ENCODE measurements at places on chromosomes 4 and X.
A peak's percentile ranks its signal among the peaks of the same experiment; 100 is the strongest.

GRCh38 chrX:18390941-18391538 is 34.4 kb upstream of the CDKL5 start:
- DNase-seq = peak; percentile 68

DNA sequence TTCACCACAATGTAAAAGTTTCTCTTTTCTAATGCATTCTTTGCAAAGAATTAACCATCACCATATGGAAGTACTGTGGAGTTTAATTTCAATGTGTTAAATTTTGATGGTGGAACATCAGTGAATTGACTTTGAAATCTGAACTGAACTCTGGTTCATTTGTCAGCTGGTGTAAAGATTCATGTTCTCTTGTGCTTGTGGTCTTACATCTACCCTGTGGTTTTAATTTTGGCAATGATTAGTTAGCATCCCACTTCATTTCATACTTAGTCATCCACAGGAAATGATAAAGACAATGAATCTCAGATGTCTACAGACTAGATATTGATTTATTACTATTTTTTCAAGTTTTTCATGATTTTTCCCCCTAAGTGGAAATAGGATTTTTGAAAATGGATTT is 77.8 kb downstream of the GRID2 start:
- DNase-seq = no peak

DNA sequence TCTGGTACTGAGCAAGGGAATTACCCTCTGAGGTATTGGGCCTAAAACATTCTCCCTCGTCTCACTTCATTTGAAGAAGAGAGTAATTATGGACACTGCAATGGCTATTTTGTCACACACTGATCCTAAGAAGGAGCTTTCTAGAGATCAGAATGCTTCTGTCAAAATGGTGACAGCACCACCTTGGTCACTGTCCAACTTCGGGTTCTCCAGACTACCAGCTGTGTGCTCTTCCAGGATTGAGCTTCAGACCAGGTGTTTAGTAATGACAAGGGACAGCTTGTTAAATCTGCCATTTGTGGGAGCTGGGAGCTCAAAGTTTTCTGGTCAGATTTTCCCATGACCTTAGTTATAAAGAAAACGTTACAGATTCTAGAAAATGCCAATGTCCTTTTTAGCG is 105.4 kb downstream of the POLA1 start:
- no peak for DNase-seq

- DNase-seq = no peak
These were observed 1.2 kb upstream of the PLAC8 start for GRCh38 chr4:83115656-83116285.

- DNase-seq = no peak
These were observed 30.9 kb downstream of the NIPAL1 start for GRCh38 chr4:48047421-48047844.

- DNase-seq = no peak
These were observed 45.1 kb upstream of the LGI2 start for GRCh38 chr4:25075851-25076250.

GRCh38 chr4:113969709-113970334 is 9.6 kb downstream of the ARSJ start:
- DNase-seq = no peak

DNA sequence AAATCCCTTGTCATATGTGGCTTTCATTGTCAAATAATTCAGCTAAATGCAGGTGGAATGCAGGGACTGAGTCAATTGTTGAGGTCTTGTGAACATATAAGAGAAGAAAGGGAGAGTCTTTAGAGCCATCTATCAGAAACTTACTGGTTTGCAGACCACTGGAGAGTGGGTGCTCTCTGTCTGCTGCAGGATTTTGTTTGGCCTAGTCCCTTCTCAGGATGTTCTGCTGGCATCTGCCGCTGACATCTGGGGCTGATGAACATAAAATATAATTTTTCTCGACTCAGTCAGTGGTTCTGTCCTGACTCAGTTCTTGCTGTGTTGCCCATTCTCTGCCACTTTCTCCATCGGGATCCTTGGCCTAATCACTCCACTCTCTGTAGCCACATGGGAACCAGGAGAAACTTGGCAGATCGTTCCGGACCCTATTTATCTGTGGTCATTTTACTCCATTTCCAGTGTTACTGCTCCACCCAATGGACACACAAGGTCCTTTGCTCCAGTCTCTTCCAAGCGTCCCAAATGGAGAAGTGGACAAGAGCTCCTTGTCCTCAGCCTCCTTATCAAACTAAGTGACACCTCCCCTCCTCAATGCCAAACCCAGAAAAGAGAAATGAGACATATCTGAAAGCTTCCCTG is 436.2 kb downstream of the FAT4 start:
- DNase-seq = peak; percentile 32

GRCh38 chr4:165709516-165709915 is 163.5 kb upstream of the TLL1 start:
- DNase-seq = peak; percentile 35

DNA sequence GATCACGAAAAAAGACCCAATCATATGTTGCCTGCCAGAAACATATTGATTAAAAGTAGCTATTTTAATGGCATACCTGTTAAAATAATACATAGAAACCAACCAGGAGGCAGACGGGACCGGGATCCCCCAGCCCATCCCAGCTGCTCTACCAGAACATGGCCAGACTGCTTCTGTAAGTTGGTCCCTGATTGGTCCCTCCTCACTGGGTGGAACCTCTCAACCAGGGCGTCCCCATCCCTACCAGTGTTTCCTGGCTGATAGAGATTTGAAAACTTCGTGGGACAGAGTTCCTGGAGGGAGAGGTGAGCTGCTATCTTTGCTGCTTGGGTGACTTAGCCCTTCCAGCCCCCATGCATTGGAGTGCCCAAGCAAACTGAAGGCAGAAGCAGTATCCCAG is 256.2 kb downstream of the TRAM1L1 start:
- DNase-seq = no peak

DNA sequence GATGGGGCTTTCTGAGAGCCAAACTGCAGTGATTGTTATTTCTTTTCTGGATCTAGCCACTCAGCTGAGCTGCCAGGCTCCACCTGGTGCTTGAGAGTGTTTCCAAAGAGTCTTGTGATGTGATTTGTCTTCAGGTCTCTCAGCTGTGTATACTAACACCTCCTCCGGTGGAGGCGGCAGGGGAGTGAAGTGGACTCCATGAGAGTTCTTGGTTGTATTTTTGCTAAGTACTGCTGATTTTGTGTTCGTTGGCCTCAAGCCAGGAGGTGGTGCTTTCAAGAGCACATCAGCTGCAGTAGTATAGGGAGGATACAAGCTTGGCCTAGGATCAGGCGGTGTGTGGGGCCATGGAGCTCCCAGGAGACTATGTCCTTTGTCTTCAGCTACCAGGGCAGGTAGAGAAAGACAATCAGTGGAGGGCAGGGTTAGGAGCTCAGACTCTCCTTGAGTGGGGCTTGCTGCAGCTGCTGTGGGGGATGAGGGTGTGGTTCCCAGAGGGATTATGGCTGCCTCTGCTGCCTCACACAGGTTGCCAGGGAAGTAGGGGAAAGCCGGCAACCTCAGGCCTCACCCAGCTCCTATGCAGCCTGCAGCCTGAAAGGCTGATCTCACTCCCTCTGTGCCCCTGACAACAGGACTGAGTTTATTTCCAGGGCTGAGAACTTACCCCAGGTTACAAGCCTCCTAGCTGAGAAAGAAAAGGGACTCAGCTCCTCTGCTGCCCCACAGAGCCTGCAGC is 62.4 kb downstream of the NPFFR2 start:
- no peak for DNase-seq

DNA sequence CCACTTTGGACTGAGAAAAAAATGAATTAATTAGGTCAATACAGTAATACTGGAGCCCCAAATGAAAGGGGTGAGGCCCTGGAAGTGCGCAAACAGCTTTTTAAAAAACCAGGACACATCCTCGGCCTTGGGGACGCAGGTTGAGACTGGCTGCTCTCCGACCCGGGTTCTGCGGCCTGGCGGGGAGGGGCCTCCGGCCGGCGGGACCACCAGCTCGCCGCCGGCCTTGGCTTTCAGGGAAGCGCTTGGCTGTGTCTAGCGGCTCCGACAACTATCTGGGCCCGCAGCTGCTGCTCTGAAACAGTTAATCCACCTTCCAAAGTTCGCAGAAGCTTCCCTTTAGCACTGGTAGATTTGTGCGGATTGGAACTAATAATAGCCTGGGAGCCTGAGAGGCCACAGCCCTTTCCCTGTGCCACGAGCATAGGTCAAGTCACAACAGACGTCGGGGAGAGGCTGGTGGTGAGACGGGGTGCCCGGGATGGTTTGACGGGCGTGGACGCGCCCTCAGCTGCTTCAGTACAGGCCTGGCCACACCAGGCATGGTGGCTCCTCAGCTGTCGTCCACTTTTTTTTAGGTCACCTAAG is 1.1 kb upstream of the SEL1L3 start:
- no peak for DNase-seq

DNA sequence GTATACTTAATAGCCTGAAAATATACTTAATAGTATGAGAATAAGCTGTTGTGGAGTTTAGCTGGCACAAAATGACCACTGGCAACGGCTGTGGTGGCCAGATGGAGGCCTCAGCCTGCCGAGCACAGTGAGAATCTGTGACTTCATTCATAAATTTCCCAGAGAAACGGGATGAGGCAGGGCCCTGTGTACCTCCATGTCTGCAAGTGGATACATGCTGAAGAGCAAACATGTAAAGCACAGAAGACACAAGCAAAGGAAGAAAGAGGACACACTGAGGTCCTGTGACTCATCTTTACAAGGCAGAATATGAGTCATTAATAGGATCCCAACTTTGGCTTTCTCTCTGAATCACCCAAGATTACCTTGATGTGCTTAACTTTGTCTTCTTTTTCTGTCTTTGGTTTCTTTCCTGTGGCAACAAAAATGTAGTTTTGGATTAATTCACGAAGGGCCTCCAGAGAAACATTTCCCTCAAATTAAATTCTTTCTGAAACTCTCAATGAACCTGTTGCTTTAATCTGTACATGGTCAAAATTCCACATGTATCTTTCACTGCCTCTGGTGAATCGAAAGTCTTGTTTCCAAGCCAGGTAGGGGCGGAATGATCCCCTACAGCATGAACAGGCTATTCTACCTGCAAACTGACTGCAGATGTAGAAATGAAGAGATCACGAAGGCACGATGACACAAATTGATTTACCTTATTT is 56.4 kb downstream of the IRF2 start:
- DNase-seq = no peak

DNA sequence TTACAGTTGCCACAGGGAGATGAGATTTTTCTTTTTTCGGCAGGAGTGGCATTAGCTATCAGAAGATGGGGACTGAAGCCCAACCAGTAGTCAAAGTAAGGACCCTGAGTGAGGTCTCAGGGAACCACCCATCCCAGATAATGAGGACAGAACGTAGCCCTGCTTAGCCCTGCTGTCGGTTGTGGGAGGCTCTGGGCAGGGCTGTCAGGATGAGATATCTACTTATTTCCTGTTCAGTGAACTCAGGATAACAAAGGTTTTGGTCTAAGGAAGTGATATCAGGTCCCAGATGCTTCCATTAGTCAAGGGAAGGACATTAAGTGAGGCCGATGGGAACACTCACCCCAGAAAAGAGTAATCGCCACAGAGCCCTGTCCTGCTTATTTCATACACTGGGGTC is 2.3 kb downstream of the MAGEB16 start:
- DNase-seq = no peak

- peak; percentile 67 for DNase-seq
These were observed 71.5 kb downstream of the ANAPC4 start for GRCh38 chr4:25448379-25449109.

GRCh38 chr4:166386491-166387360 is 513.7 kb downstream of the TLL1 start:
- DNase-seq = no peak

DNA sequence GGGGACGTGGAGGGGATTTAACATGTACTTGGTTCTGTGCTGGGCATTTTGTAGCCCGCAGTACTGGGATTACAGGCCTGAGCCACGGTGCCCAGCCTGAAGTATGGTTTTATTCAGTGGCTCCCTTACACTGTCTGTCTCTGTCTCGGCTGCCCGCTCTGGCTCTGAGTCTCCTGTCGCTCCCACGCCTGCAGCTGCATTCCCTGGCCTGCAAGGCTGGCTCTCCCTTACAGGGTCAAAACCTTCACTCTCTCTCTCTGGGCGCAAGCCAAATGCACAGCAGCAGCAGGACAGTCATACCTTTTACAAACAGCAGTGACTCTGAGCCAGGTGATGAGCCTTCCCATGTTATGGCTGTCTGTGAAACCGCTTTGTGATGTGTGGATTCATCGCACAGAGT is 72.1 kb downstream of the HTRA3 start:
- DNase-seq = peak; percentile 69

- no peak for DNase-seq
These were observed 1.6 kb downstream of the SEPTIN11 start for GRCh38 chr4:76950956-76951671.

- DNase-seq = no peak
These were observed 12.6 kb downstream of the SH3RF1 start for GRCh38 chr4:169258141-169258540.

GRCh38 chr4:139767168-139767567 is 101.5 kb downstream of the MGST2 start:
- DNase-seq = no peak

DNA sequence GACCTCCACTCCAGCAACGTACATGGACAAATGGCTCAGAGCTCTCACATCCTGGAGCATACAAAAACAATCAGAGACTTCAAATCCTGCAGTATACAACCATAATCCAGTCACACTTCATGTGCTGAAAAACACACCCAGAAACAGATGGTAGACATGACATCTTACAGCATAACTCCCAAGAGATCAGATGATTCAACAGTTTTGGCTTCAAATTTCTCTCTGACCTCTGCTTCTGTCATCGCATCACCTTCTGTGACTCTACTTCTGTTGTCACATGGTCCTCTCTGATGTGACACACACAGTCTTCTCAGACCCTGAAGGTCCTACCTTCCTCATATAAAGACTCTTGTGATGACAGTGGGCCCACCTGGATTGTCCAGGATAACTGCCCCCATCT is 18.5 kb downstream of the SUV39H1 start:
- DNase-seq = no peak

- DNase-seq = no peak
These were observed 198.7 kb downstream of the ENOX2 start for GRCh38 chrX:130704053-130705038.

- no peak for DNase-seq
These were observed 37.9 kb downstream of the FAT1 start for GRCh38 chr4:186685767-186686183.

- no peak for DNase-seq
These were observed 5.3 kb upstream of the HAND2 start for GRCh38 chr4:173535165-173535902.

DNA sequence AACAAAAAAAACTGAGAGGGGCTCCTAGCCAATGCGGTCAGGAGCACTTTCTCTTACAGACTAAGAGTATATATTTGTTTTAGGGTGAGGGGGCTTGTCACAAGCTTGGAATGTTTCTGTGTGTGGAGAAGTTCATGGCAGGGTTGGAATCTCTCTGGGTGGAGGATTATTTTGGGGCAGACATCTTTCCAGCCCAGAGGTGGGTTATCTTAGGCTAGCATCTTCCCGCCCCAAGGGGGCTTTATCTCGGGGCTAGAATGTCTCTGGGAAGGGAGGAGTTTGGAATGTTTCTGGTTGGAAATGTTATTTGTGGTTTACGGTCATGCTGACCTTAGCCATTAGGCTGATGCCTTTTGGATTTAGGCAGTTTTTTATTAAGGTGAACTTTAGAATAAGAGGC is 205.7 kb downstream of the RELL1 start:
- no peak for DNase-seq

Measured in femur (tissue), 1 donor.